ENCODE measurements at places on chromosomes 11 and 22. TPM values are rescaled to one million over a fixed set of nuclear protein-coding genes. Genes with fewer than 3 reads are reported as not detected.

Gene PHF21B
- not detected for total RNA-seq

Gene PIH1D2
- 0.36 TPM for total RNA-seq

Gene PDGFD
- total RNA-seq: not detected

Gene HBG1
- total RNA-seq: not detected

Gene CENATAC
- 22.3 TPM for total RNA-seq

Gene MAPK8IP2
- total RNA-seq: 0.10 TPM

Gene ANGPTL5
- not detected for total RNA-seq

Gene PRR5L
- total RNA-seq: 42.7 TPM

Gene MAPK12
- 9.1 TPM for total RNA-seq

Gene RAC2
- 714 TPM for total RNA-seq

Gene SAA1
- total RNA-seq: not detected

Gene DEPDC7
- total RNA-seq: 0.86 TPM

Gene GTPBP1
- 98.1 TPM for total RNA-seq

Gene OR8D1
- not detected for total RNA-seq

Gene INPP5J
- total RNA-seq: not detected

Gene SHANK2
- not detected for total RNA-seq

Gene SPDYC
- not detected for total RNA-seq

Gene SLC22A9
- not detected for total RNA-seq

Gene RHOD
- total RNA-seq: 0.87 TPM

Gene PGA5
- total RNA-seq: not detected

Gene MRGPRX4
- not detected for total RNA-seq

Gene TRIM48
- not detected for total RNA-seq

Gene OOSP4B
- not detected for total RNA-seq

Gene CRYBA4
- total RNA-seq: not detected

Gene ALX4
- total RNA-seq: not detected

Gene GANAB
- 249 TPM for total RNA-seq

Gene MS4A7
- not detected for total RNA-seq

Gene GAL
- total RNA-seq: 0.97 TPM

Gene SLC7A4
- not detected for total RNA-seq

Gene CASP12
- total RNA-seq: not detected

Gene CNTF
- 1.6 TPM for total RNA-seq

Gene TRMT112
- 258 TPM for total RNA-seq

Gene TPBGL
- total RNA-seq: not detected

Gene LRRC4C
- total RNA-seq: not detected

Gene CASP5
- total RNA-seq: not detected

Gene MOGAT2
- total RNA-seq: not detected

Gene OR2AG1
- not detected for total RNA-seq

Gene TRIM51
- total RNA-seq: not detected

Gene DGKZ
- total RNA-seq: 88.7 TPM

Gene CRYBB2
- not detected for total RNA-seq

Gene TLCD5
- total RNA-seq: 1.0 TPM

Gene POU2AF2
- total RNA-seq: not detected

Gene E2F8
- 16.5 TPM for total RNA-seq

Gene LRRC10B
- not detected for total RNA-seq

Gene FOLH1
- not detected for total RNA-seq

Gene NELL1
- not detected for total RNA-seq

All from activated CD4-positive, alpha-beta memory T cell treated with anti-CD3 and anti-CD28 coated beads for 36 hours (primary cell).